Fibroblast of skin of right biceps (primary cell): ENCODE measurements at places on chromosomes 5 and 9.
A peak's percentile ranks its signal among the peaks of the same experiment; 100 is the strongest.

GRCh38 chr9:129776566-129776937, 23.7 kb upstream of the PTGES start:
- DNase-seq = peak; percentile 69

DNA sequence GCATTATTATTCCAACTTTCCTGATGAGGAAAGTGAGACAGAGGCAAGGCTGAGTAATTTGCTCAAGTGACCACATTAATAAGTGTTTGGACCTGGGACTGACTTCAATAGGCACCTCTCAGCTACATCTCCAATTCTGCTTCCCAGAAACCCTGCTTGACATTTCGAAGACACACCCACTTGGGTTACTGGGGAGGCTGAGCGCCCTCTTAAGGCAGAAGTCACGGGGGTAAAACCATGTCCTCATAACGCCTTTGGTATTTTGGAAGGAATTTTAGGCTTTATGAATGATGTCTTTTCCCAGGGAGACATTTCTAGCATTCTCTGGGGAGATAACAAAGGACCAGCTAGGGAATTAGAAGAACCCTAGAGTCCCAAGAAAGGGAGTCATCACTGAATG, 53.3 kb downstream of the TRPC7 start:
- no peak for DNase-seq

DNA sequence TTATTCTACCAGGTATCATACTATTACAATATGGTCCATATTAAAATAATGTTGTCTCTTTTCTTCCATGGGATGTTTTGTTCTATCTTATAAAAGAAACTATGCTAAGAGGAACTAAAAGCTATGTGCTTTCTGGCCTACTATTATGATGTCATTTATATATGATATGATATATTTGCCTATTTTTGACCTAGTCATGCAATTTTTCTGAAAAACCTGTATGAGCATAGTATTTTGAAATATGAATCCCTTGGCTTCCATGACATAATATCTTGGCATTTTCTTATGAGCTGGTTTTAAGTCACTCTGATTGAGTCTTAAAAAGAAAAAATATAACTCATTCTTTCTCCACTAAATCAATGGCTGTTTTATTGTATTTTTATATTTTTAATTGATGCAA, 60.7 kb downstream of the MAN2A1 start:
- DNase-seq = no peak

GRCh38 chr5:59079622-59080620, 497.0 kb downstream of the RAB3C start:
- DNase-seq = peak; percentile 94

GRCh38 chr5:13186177-13186576, 758.3 kb downstream of the DNAH5 start:
- DNase-seq = no peak

- DNase-seq = no peak
Measured at GRCh38 chr5:2530609-2531008, 220.9 kb downstream of the IRX2 start.

DNA sequence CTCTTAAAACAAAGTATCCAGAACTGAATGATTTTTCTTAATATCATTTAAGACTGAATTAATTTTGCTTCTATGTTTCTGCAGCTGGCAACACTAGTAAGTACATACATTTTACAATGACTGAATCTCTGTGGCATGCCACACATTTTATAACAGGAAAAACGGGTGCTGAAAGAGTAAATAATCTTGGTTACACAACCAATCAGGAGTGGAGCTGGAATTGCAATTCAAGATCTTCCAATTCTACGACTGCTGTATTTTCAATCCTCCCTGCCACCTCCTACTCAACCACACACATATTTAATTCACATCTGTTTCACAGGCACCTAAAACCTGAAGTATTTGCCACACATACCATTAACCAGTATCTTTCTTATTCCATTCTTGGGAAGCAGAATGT, 52.7 kb upstream of the NR5A1 start:
- DNase-seq = peak; percentile 74

- peak; percentile 98 for DNase-seq
Measured at GRCh38 chr9:13942695-13943094, 371.2 kb downstream of the NFIB start.

DNA sequence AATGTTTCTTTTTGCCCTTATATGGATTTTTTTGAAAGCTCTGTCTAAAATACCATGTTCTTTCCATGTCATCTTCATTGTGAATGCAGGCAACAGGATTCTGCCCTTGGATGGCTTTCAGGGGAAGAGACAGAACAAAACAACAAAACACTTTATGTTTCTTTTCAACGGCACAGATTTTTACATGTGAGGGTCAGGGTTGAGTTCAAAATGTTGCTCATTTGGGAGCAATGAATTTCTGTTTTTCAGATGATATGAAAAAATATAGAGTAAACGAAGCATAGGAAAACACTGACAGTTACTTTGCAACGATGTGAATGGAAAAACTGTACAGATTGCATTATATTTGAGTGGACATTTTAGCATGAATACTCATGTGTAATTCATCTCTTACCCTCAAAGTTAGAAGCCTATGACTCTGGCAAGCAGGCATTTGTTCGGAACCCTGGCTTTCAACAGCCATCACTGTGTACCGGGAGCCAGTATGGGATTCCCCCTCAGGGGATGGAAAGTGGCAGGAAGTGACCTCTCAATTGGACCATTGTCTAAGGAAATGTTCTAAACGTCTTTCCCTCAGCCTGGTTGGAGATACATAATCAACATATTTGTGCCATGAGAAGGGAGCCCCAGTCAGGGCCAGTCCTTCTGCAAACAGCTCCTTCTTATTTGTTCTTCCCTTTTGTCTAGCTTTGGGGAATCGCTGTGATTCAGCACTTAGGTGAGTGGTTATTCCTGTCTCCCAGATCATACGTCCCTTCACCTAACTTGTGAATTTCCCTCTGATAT, 153.9 kb upstream of the MEF2C start:
- DNase-seq = peak; percentile 69

DNA sequence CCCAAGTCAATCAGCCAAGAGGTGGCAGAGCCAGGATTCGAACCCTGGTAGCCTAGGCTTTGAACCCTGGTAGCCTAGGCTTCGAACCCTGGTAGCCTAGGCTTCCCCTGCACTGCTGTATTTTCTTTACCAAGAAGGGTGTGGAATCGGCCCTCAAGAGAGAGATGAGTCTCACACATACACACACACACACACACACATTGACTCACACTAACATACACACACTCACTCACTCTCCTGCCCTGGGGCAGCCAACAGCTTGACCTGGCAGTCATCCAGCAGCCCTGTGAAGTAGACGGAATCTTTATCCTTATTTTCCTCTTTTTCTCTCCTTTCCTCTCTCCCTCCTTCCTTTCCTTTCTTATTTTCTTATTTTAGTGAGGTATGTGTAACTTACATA, 55.4 kb upstream of the RPL26L1 start:
- peak; percentile 97 for DNase-seq

DNA sequence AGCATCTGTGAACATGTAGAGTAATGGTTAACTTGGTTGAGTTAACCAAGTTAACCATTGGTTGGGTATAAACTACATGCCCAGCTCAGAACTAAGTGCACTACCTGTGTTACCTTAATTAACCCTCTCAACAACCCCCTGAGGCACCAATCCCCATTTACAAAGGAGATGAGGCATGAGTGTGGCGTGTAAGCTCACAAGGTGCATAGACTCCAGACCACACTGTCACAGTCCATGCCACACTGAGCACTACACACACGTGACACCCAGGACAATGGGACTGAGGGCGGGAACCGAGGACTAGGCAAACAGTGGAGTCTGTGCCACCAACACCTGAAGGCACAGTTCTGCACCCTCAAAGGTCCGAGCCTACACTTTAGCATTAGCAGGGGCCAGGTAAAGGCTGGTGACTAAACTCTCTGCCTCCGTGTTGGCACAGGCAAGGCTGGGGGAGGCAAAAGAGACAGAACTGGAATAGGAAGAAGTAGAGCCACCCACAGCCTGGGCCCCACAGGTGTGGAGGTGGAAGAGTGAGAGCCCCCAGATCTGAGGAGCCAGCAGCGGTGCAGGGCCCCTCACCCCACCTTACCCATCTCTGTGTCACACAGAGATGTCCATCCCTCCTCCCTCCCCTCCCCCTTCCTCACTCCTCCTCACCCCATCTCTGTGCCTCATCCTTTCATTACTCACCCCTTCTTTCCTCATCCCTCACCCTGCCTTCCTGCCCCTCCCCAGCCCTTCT, 2.2 kb upstream of the DNAJB5 start:
- peak; percentile 26 for DNase-seq

- DNase-seq = peak; percentile 77
Measured at GRCh38 chr9:107940616-107941595, 451.3 kb upstream of the KLF4 start.

DNA sequence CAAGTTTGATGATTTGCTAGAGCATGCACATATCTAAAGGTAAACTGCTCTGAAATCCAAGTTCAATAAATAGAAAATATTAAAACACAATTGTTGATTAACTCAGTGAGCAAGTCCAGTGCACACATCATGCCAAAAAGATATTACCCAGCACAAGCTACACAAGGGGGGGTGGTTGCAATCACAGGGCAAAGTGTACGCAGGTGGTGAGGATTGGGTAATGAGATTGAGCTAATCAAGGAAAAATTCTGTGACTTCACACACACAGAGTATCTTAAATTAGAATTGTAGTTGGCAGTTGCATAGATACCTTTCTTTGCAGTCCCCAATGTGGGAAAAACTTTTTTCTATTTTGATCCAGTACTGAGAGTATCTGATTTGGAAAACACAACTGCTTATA, 156.1 kb upstream of the NTRK2 start:
- no peak for DNase-seq

- DNase-seq = no peak
Measured at GRCh38 chr5:68795190-68795589, 298.6 kb upstream of the SLC30A5 start.

GRCh38 chr5:55708732-55709131, 3.4 kb downstream of the SLC38A9 start:
- peak; percentile 22 for DNase-seq

- DNase-seq = no peak
Measured at GRCh38 chr5:137666901-137667300, 69.0 kb downstream of the KLHL3 start.

DNA sequence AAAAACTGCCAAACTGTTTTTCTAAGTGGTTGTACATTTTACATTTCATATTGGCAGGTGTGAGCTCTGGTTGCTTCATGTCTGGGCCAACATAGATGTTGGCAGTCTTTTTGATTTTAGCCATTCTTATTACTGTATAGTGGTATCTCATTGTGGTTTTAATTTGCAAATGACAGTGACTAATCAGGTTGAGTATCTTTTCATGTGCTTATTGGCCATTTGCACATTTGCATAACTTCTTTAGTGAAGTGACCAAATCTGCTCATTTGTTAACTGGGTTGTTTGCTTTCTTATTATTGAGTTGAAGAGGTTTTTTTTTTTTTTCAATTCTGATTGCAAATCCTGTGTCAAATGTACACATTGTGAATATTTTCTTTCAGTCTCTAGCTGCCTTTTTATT, 36.9 kb upstream of the MSX2 start:
- no peak for DNase-seq

- DNase-seq = no peak
Measured at GRCh38 chr9:134056483-134057306, 11.1 kb downstream of the BRD3 start.

- no peak for DNase-seq
Measured at GRCh38 chr9:137318602-137319001, 16.5 kb upstream of the NRARP start.

DNA sequence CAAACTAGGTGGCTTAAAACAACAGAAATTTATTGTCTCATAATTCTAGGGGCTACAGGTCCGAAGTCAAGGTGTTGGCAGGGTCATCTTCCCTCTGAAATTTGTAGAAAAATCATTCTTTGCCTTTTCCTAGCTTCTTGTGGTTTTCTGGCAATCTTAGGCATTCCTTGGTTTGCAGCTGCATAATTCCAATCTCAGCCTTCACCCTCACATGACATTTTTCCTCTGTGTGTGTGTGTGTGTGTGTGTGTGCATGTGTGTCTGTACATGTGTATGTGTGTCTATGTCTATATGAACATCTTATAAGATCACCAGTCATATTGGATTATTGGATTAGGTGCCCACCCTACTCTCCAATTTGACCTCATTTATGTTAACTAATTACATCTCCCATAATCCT, 330.6 kb downstream of the CHSY3 start:
- DNase-seq = peak; percentile 44

DNA sequence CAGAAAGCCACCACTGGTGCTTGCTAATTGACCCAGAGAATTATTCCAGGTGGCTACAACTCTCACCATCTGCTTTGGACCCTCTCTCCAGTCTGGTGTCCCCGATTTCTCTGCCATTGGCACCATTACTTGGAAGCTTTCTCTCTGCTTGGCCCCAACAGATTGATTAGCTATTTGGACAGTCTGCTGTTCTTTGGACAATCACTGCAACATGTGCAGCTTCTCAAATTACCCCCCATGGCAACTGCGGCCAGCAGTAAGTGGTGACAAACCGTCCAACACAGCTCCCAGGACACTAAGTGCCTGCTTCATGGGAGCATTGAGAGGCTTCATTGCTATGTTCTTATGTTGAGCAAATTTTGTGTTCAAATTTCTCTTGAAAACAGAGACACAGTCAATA, 309.8 kb downstream of the TAF11L14 start:
- no peak for DNase-seq

DNA sequence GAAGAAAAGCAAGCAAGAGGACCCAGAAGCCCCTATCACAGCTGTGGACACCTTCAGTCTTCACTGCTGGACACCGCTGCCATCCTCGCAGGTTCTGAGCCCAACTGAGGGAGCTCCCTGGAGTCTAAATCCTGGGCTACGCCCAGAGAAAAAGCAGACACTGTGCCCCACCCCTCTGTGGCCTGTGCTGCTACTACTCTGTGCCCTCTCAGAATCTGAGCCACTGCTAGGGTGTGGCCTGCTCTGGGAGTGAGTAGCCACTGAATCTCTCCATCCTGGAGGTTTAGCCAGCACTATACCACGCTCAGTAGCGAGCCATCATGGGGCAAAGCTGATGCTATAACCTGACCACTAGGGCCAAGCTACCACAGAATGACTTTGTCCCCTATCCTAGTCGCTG, 338.2 kb downstream of the NPR3 start:
- no peak for DNase-seq

DNA sequence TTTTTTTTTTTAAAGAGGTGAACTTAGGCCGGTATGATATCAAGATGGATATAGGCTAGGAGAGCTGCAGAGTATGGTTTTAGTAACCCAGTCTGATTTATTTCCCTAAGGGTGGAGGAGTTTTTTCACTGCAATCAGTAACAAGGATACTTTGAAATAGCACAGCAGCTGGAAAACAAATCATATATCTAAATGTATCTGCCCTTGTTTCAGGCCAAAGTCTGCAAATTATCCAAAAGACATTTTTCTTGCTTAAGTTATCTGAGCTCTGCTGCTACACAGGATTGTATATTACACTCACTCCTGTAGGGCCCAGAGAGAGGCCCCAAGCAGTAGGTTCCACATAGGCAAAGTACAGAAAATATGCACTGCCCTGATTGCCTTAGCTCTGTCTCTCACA, 222.4 kb downstream of the NTRK2 start:
- DNase-seq = no peak

GRCh38 chr9:86908261-86908660, 39.0 kb downstream of the GAS1 start:
- no peak for DNase-seq

GRCh38 chr9:118271936-118272335, 567.7 kb downstream of the TLR4 start:
- no peak for DNase-seq

GRCh38 chr5:159497221-159497620, 166.9 kb upstream of the IL12B start:
- DNase-seq = no peak
